ENCODE measurements at places on chromosomes 3 and 15.

- DNase-seq = no peak
Observed at GRCh38 chr3:150736903-150737832, 25.8 kb downstream of the SIAH2 start.

DNA sequence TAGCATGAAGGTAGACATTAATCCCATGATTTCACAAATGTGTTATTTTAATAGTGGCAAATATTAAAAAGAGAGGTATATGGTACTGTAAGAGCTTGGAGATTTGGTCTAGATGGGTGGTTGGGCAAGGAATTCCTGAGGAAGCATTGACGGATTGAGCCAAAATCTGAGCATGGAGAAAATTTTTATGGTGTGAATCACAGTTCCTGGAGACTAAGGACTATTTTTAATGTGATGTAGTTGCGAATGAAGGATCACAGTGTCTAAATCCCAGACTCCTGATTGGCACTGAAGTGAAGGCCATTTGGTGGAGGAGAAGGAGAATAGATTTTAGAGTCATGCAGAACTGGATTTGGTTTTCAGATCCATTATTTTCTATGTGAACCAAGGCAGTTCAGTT is 188.7 kb upstream of the FEZF2 start:
- no peak for DNase-seq

DNA sequence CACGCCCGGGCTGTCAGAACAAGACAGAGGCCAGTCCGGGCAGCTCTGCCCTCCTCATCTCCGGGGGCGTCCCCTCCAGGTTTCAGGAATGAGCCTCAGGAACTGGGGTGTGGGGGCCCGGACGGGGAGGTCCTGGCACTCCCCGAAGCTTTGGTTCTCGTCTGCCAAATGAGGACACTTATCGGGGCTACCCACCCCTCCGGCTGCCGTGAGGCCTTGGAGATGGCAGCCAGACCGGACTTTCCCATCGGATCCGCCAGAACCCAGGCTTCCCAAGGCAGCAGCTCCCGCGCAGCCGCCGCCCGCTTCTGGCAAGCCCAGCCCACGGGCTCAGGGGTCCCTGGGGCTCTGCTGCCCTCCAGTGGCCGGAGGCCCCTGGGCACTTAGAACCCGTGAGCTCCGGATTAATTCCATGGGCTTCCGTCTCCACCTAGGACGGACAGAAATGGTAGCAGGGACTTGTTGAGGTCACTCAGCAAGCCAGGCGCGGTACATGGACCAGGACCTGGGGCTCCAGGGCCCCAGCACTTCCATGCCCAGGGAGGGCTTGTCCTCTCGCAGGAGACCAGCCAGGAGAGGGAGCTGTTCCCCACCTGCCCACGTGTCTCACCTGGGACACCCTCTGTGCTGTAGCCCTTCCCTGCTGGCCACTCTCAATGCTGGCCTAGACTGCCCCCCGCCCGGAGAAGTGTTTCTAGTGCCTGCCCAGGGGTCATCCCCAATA is 89.4 kb downstream of the LINGO1 start:
- DNase-seq = peak; percentile 42

GRCh38 chr3:182276512-182276911 is 516.8 kb upstream of the ATP11B start:
- no peak for DNase-seq

GRCh38 chr3:187211532-187212195 is 14.4 kb downstream of the RTP1 start:
- no peak for DNase-seq

DNA sequence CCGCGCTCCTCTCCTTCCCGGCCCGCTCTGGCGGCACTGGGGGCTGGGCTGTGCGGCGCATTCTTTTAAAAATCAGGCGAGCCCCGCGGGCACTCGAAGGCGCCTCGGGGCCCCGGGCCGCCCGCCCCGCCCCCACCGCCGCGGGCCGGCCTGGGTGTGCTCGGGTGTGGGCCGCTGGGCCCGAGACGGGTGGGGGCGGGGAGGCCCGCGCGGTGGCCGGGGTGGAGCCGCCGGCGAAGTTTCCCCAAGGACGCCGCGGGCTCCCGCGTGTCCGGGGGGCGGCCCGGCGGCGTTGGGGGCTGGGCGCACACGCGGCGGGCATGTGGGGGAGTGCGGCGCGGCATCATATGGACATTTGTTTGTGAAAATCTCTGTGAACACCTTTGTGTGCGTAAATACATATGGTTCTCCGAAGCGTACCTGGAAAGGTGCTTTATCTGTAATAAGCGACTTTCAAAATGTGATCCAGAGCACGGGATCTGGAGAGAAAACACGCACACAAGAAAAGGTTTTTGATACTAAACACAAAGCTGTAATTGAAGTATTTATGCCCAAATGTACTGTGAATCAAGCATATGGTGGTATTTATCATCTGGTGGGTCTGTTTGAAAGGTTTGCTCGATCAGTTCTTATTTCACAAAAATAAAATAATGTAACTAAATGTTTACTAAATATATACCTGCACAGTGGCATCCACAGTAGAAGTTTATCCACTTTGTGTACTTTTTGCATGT is 612 bp upstream of the TBL1XR1 start:
- DNase-seq = no peak

DNA sequence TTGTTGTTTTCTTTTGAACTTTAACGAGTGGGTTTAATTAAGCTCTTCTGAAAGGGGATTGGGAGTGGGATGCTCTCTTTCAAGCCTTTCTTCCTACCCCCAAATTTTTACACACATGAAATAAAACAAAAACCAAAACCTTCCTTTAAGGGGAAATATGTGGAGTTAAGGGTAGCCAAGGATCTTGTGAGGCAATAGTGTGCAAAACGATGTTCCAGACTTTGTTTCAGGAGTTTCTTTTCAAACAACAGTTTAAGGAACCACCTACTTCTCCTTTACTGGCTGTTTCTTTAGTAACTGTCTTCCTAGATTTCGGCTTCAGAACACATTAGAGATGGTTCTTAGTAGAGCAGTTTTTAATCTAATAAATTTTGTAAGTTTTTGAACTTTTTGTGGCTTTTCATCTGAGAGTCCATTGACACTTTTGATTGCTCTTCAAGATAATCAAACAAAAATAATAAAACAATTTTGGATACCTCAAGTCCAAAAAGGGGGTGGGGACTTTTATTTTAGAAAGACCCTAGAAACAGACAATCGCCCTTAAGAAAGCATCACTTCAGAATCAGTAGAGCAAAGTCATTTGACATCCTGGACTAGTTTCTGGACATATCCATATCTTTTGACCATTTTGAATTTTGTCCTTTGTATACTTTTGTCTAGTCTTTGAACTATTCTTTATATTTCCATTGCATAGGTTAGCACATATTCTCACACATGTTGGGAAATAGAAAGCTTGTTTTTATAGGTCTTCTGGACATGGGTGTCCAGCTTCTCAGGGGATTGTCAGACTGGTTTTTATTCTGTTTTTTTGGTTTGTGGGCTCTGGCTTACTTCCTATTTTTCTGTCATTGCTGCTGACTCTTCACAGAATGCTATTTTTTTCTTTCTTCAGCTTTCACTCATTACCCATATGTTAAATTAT is 6.0 kb downstream of the DIPK2A start:
- DNase-seq = no peak

- no peak for DNase-seq
Observed at GRCh38 chr3:16468002-16468335, 45.5 kb downstream of the RFTN1 start.

GRCh38 chr3:188860147-188860546 is 311.6 kb upstream of the TPRG1 start:
- no peak for DNase-seq
